ENCODE measurements at places on chromosomes 3 and 15.

- DNase-seq = no peak
These were observed 128.4 kb upstream of the GMNC start for GRCh38 chr3:190990898-190991297.

- no peak for DNase-seq
These were observed 192.7 kb upstream of the HES1 start for GRCh38 chr3:193943200-193943599.

GRCh38 chr3:189712906-189713483 lies 81.8 kb downstream of the TP63 start:
- DNase-seq = no peak

DNA sequence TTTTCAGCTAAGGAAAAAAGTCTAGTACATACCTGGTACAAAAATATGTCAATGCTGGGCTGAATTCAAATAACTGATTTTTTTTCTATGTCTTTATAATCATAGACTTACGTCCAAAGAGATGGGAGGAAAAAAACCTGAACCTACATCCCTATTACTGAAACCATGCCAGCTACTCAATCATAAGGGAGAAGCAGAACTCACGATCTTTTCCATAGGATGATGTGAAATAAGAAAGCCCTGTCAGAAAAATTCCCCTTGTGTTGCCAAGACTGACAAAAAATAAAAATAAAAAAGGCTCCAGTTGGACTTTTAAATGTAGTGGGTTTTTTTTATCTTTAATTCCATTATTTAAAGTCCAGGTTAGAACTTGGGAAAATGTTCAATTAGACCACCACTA lies 3.3 kb downstream of the MSL2 start:
- DNase-seq = no peak

- no peak for DNase-seq
These were observed at the start of gene MYRIP for GRCh38 chr3:39809181-39809994. Gene MYRIP, plus strand, starts transcription at chr3:39809609. Its CDS starts 91,208 bp downstream, at chr3:39900817.

DNA sequence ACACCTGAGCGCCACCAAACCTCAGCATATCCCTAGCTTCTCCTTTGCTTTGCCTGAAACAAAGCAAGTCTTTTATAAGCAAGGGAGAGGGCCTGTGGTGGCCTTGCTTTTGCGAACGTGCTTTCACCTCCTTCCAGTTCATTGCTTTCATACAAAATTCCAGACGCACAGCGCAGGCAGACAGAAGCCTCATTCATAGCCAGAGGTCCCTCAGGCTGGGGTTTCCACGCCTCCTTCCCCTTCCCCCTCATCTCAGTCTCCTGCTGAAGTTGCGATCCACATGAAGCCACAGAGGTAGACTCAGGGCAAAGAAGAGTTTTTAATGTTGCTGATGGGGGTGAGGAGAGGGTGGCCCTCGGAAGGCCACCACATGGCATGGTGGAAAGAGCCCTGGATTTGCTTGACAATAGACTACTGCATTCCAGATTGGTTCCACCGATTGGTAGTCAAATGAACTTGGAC lies 59.4 kb upstream of the FLNB start:
- no peak for DNase-seq

DNA sequence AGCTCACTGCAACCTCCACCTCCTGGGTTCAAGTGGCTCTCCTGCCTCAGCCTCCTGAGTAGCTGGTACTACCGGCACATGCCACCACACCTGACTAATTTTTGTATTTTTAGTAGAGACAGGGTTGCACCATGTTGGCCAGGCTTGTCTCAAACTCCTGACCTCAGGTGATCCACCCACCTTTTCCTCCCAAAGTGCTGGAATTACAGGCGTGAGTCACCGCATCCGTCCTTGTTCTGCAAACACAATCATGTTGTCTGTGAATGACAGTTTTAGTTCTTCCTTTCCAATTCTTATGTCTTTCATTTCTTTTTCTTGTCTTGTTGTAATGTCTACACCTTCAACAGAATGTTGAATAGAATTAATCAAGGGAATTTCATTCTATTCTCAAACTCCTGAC lies 16.3 kb upstream of the SMCO1 start:
- DNase-seq = no peak

DNA sequence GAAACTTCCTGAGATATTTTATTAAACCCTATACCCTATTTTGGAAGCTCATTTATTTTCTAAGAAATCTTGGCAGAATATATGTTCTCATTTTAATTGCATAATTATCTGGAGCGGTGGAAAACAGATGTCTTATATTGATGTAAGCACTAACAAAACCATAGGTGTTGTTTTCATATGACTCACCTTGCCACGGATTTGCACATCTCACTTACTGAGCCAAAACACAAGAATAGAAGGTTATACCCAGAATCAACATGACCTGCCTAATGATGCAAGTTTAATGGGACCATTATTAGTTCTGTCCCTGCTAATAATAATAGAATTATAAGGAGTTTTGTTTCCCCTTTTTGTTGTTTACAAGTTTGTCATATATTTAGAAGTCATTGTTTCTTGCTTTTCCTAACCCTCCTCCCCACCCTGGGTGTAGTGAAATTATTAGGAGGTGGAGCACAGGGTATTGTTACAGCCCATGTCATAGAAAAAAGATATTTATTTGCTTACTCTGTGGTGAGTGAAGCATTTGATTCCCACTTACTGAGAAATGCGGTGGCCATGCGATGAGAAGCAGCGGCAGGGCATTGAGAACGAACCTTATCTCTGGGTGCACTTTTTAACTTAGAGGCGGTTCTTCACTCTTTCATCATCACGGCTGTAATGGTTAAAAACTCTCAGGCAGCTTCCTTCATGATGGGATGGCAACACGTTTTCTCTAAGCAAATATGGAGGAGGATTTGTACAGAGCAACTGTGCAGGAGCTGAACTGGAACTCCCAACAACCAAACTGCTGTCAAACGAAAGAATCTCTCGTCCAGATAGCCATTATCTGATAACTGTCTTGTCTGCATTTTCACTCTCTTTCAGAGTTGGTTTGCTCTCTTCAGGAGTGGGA lies 521 bp downstream of the IL5RA start:
- DNase-seq = no peak

DNA sequence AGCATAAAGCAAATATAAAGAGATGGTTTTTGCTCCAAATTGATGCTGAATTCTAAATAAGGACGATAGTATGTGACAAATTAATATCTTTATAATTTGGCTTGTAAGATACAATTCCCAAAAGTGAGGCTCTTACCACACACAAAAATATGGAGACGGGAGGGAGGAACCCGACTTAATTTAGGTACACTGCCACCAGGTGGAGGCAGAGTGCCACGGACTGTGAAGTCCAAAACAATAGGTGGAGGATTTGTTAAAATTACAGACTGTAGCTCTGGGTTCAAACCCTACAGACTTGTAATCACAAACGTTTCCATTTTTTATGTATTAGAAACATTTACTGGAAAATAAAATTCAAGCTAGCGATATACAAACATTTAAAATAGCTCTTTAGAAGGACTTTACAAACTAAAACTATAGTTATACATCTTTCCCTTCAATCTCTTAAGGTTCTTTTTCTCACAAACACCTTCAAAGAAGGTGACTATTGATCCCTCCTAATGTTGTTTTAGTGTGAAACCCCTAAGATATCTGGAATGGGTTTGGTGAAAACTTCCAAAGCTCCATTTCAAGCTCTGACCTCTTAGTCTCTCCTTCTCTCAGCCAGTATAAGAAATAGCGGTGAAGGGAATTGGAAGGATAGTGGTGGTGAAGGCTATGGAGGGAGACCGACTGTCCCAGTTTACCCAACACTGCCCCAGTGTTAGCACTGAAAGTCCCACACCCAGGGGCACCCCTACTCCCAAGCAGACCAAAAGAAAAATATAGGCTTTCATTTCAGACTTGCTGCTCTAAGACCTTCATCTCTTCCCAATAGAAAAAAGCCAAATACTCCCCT lies 89.7 kb downstream of the AQP9 start:
- DNase-seq = peak; percentile 31

- DNase-seq = no peak
These were observed 54.2 kb downstream of the GRIP2 start for GRCh38 chr3:14485981-14486380.

GRCh38 chr15:85700767-85701166 lies 94.0 kb downstream of the KLHL25 start:
- DNase-seq = no peak

DNA sequence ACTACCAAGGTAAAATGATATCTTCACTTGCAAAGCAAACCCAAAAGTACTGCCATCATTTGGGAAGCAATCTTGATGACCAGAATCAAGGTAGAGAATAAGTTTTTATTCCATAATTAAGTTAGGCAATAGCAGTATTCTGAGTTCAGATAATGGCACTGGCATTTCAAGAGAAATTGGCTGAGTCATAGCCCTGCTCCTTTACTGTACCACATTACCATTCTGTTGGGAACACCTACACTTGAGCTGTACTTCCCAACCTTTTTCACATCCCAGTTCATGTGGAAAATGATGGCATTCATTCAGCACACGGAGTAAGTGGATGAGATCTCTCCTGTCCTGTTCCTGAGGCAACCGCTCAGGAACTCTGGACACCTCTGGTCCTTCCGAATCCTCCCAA lies 311.6 kb upstream of the TPRG1 start:
- DNase-seq = no peak

GRCh38 chr15:41256577-41257038 lies 25.5 kb downstream of the CHP1 start:
- no peak for DNase-seq

GRCh38 chr3:178445139-178445538 lies 91.1 kb upstream of the KCNMB2 start:
- no peak for DNase-seq

- no peak for DNase-seq
These were observed 13.8 kb downstream of the CRYGS start for GRCh38 chr3:186530415-186530814.

GRCh38 chr3:143220741-143221140 lies 101.2 kb downstream of the CHST2 start:
- no peak for DNase-seq

DNA sequence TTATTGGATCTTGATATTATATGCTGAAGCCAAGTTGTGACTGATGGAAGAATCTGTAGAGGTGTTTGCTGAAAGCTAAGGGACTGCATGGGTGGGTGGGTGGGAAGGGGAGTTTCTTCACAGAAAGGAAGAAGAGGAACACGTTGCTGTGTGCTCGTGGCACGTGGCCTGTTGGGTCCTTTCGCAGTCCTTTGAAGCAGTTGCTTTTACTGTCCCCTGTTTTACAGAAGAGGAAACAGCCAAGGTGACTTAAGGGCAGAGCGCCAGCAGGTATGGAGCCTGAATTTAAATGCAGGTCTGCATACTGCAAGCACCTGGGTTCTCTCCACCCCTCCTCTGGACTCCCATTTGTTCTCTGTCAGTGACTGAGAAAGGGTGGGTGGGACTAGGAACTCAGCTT lies 59.4 kb upstream of the PRR23C start:
- DNase-seq = no peak

- DNase-seq = no peak
These were observed 294.2 kb upstream of the MEIS2 start for GRCh38 chr15:37394402-37395099.

- DNase-seq = peak; percentile 26
These were observed 7.1 kb upstream of the TTC14 start for GRCh38 chr3:180594631-180595558.

DNA sequence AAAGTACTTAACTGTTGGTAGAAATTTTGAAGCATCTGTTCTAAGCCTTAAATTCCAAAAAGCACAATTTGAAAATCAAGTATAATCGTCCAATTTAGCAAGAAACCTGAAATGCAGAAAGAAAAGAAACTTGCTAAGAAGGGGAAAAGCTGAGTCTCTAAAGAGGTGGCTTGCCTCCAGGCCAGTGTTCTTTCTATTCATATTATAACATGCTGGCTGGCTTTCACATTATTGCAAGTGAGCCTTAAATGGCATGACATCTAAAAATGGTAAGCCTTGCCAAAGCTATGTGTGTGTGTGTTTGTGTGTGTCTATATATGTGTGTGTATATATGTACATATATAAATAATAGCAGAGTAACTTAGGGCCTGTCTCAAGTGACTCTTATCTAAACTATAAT lies 89.5 kb downstream of the FGF12 start:
- DNase-seq = no peak

DNA sequence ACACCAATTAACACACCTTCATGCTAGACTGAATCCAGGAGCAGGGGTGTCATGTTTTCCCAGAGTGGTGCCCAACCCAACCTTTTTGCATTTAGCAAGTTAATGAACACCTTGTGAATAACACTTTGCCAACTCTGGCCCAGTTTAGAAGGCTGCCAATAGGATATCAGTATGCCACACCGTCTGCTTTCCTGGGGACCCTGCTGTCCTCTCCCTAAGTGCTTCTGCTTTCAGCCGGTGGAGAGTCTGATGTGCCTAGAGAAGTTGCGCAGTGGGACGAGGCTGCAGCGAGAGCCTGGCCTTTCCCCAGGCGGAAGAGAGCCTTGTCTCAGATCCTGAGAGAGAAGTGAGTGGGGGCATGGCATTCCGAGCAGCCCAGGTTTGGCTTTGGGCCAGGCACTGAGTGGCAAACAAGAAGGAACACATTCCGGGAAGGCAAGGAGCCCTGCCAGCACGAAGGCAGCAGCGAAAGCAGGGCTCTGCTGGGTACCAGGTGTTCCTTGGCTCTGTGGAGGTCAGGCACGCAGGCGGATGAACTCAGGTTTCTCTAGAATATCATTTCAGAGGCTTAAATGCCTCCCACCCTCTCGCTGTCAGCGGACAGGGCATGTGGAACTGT lies 36.9 kb downstream of the SENP8 start:
- no peak for DNase-seq

GRCh38 chr3:192933779-192934460 lies 16.3 kb upstream of the MB21D2 start:
- DNase-seq = no peak

DNA sequence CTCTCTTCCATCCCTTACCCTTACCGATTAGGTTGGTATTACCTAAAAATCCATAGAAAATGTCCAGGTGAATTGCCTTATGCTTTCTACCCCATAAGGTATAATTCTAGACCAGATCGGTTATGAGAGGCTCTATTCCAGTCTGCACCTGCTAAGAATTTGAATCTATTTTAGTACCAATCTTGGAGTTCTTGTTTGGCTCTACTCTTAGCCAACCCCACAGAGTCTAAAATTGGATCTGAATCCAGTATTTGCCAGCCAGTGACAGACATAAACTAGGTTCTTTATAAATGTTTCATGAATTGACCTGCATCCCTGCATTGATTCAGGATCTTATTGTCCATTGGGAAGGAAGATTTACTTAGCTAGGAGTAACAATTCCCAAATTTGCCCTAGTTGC lies 6.5 kb downstream of the KLHL24 start:
- no peak for DNase-seq

DNA sequence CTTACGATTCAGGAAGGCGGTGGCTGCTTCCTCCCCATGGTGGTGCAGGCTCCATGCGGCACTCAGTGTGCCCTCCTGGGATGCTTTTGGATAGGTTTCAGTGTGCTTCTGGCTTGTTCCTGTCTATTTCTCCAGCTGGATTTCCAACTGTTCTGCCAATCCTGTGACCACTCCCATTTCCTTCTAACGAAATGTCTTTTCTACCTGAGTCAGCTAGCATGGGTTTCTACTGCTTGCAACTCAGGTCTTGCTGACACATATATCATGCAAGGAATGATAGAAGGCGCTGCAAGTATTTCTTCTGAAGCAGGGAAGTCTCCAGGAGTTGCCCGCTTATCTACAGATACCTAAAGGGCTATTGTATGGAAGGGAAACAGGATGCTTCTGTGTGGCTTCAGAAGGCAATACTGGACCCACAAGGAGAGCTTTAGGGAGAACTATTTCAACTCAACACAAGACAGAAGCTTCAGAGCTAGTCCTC lies 244.4 kb downstream of the OPA1 start:
- DNase-seq = no peak

All from AG04449 (cell line).